ENCODE measurements at places on chromosomes 7 and 10. TPM values are rescaled to one million over a fixed set of nuclear protein-coding genes. Genes with fewer than 3 reads are reported as not detected.

ADRA2A gene
- total RNA-seq = 346 TPM

CC2D2B gene
- total RNA-seq = 2.9 TPM

C10orf105 gene
- 0.06 TPM for total RNA-seq

DNA sequence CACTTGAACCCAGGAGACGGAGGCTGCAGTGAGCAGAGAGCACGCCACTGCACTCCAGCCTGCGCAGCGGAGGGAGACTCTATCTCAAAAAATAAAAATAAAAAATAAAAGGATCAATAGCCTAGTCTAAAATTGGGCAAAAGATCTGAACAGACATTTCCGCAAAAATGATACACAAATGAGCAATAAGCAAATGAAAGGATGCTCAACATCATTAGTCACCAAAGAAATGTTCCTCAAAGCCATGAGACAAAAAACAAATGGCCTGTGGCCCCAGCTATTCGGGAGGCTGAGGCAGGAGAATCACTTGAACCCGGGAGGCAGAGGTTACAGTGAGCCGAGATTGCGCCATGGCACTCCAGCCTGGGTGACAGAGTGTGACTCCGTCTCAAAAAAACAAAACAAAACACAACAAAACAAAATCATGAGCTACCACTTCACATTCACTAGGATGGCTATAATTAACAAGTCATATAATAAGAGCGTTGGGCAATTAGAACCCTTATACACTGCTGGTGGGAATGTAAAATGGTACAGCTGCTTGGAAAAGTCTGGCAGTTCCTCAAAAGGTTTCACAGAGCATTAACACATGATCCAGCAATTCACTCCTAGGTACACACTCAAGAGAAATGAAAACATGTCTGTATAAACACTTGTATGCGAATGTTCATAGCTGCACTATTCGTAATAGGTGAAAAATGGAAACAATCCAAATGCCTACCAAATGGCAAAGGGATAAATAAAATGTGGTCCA is 3.1 kb downstream of the DAGLB start:
- DNase-seq = no peak

DNA sequence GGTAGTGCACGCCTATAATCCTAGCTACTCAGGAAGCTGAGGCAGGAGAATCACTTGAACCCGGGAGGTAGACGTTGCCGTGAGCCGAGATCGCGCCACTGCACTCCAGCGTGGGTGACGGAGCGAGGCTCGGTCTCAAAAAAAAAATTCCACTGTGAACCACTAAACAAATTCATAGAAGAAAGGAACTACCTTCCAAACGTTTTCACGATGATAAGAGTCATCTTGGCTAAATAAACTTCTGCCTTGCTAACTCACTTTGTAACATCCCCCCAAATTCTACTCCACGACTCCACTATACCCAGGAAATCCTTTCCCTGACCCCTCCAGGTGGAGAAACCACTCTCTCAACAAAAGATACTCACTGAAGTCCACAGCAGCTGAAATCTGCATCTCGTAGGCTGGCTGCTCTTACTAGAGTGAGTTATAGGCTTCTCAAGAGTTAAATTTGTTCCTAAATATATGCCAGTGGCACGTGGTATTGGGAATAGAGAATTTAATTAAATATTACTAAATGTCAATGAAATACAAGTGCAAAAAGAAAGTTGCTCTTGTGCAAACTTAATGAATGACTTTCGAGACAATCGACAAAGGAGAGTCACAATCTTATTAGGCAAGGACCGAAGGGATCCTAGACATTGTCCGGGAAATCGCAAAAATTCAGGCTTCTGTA is 1.6 kb upstream of the GTF2I start:
- no peak for DNase-seq

DNA sequence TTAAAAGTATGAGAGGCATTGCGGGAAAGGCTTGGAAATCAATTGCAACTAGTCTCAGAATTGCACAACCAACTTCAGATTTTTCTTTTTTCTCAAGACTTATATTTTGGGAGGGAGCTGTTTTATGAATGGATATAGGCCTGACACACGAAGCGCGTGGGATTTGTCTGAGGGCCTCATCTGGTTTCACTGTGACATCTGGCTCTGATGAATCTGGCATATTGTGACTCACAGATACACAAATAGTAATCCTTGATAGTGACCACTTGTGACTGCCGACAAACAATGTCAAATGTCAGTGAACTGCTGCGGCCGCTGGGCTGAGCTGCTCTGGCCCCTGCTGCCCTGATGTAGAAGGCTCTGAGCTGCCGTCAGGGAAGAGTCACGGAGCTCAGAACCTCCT is 655.1 kb downstream of the INHBA start:
- no peak for DNase-seq

DNA sequence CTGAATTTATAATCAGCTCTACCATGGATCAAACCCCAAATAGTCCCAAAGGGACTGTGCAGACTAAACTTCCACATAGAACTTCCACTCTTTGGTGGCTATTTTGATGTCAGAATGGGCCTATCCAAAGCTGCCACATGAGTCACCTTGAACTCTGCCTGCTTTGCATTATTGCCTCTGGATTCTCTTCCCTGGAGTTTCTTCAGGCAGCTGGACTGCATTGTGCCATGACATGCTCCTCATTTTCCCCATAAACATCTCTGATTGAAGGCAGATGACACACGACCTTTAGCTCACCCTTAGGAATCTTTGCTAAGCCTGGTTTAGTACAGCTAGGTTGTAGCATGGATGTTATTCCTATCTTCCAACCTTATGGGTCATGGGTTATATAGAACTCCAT is 251.7 kb downstream of the FZD1 start:
- DNase-seq = no peak

DNA sequence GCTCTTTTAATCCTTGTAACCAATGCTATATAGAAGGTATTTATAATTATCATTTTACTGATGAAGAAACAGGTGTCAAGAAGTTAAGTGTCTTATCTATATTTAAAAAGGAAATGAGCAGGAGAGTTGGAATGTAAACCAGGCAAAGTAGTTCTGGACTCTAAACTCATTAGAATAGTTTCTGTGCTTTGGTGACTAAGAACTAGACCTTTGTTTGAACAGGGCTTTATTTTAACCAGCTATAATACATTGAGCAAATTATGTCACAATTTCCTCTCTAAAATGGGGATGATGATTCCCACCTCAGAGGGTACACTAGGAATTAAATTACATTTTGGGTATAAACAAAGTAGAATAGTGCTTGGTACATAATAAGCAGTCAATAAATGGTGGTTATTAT is 236.0 kb downstream of the MAGI2 start:
- DNase-seq = no peak

DNA sequence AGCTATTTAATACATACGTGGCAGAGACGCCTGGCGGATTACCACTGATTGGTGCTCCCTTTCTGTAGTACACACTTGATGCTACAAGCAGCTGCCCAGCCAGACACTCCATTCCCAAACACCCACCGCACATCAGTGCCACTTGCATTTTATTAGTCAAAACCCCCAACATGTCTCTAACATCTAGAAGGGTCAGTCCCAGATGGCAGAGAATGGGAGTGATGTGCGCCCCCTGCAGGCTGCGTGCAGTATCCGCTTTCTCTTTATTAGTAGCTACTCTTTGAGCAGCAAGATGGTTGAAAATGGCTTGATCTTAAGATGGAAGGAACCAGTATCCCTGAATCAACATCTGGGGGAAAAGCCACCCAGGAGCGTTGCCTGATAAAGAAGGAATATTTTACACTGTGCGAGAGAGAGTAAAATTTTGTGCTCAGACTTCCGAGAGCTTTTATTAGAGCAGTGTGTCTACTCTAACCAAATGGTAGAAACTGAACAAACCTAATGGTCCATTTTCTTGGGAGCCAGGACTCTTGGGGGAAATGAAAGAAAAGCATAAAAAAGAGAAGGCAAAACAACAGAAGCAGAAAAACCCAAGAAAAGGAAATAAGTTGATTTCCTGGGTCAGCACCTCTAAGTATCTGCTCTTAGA is 78.3 kb downstream of the ST8SIA6 start:
- DNase-seq = no peak

DNA sequence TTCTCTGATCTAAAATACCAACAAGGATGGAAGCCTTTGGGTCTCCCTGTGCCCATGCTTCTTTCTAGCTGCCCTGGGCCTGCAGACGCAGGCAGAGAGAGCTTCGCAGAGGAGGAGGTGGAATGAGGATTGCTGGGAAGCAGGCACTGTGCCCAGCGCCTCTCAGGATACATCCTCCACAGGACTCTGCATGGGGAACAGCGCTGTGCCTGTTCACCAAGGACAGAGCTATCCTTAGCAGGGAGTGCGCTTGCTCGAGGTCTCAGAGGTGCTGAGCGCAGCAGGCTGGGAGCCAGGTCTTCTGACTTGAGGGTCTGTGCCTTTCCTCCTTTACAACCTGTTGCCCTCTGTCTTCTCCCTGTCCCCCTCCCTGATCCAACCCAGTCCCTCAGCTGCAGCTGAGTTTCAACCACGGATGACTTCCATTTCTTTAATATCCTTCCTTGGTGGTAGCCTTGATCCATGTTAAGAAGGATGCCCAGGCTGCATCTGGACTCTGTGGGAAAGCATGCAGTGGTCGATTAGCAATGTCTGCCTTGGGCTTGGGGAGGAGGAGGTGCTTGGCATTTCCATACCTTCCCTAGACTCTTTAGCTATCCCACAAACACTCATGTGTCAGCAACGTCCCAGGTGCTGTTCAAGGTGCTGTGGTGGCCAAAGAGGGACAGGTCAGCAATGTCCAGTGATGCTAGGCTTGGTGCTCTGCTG is 219.6 kb upstream of the GPR26 start:
- no peak for DNase-seq
